ENCODE measurements at places on chromosomes 5 and 9. TPM values are rescaled to one million over a fixed set of nuclear protein-coding genes. Genes with fewer than 3 reads are reported as not detected.

FCN1 gene
- not detected for total RNA-seq

PTGR1 gene
- 77.9 TPM for total RNA-seq

ALDH1B1 gene
- 24.7 TPM for total RNA-seq

IFNB1 gene
- total RNA-seq: not detected

OLFML2A gene
- total RNA-seq: 0.04 TPM

TAF9 gene
- total RNA-seq: 118 TPM

SMIM27 gene
- 3.0 TPM for total RNA-seq

NPDC1 gene
- 33.0 TPM for total RNA-seq

ZDHHC11B gene
- not detected for total RNA-seq

MAMDC4 gene
- total RNA-seq: 0.86 TPM

PTGS1 gene
- total RNA-seq: 14.4 TPM

TTC39B gene
- total RNA-seq: 4.4 TPM

PHF24 gene
- total RNA-seq: not detected

NACC2 gene
- total RNA-seq: 20.7 TPM

TEX48 gene
- not detected for total RNA-seq

TIMD4 gene
- total RNA-seq: not detected

SLC25A48 gene
- total RNA-seq: not detected

IRX2 gene
- not detected for total RNA-seq

SLCO4C1 gene
- total RNA-seq: not detected

EXOC3 gene
- 45.0 TPM for total RNA-seq

NTNG2 gene
- 0.92 TPM for total RNA-seq

ANKRD55 gene
- 0.33 TPM for total RNA-seq

RAI14 gene
- 192 TPM for total RNA-seq

PLEKHG4B gene
- not detected for total RNA-seq

ZMYND19 gene
- 26.1 TPM for total RNA-seq

LAMC3 gene
- total RNA-seq: 0.07 TPM

FOXD4 gene
- total RNA-seq: 0.13 TPM

LCN12 gene
- not detected for total RNA-seq

FOXI1 gene
- not detected for total RNA-seq

IL9 gene
- total RNA-seq: not detected

SLC6A19 gene
- total RNA-seq: not detected

C9orf50 gene
- total RNA-seq: not detected

PCDHB3 gene
- 0.35 TPM for total RNA-seq

AMBP gene
- not detected for total RNA-seq

TCF7 gene
- total RNA-seq: 0.07 TPM

LURAP1L gene
- 3.3 TPM for total RNA-seq

TAF11L8 gene
- total RNA-seq: not detected

QRFP gene
- not detected for total RNA-seq

PIGO gene
- total RNA-seq: 9.3 TPM

DPM2 gene
- 12.1 TPM for total RNA-seq

IFNA6 gene
- total RNA-seq: not detected

PCDHGA6 gene
- total RNA-seq: 1.3 TPM

PDZD2 gene
- 1.6 TPM for total RNA-seq

FKBP15 gene
- 23.2 TPM for total RNA-seq

PDE4D gene
- total RNA-seq: 22.4 TPM

GDF9 gene
- not detected for total RNA-seq

HINT2 gene
- 24.1 TPM for total RNA-seq

NME5 gene
- 1.1 TPM for total RNA-seq

SREK1 gene
- 82.9 TPM for total RNA-seq

FOXD1 gene
- total RNA-seq: 1.1 TPM

MZB1 gene
- not detected for total RNA-seq
